ENCODE measurements at places on chromosomes 16 and 17.

- DNase-seq = no peak
These were observed 146.7 kb downstream of the RAB11FIP4 start for GRCh38 chr17:31538080-31538762.

GRCh38 chr17:49510059-49510719 is 15.1 kb downstream of the NGFR start:
- no peak for DNase-seq

- DNase-seq = no peak
These were observed 121.5 kb downstream of the STXBP4 start for GRCh38 chr17:55090079-55090492.

DNA sequence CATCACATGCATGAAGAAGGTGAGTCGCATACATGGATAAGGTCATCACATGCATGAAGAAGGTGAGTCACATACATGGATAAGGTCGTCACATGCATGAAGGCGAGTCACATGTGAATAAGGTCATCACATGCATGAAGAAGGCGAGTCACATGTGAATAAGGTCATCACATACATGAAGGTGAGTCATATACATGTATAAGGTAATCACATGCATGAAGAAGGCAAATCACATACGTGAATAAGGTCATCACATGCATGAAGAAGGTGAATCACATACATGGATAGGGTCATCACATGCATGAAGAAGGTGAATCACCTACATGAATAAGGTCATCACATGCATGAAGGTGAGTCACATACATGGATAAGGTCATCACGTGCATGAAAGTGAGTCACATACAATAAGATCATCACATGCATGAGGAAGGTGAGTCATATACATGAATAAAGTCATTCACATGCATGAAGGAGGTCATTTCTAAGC is 105.1 kb upstream of the SDK2 start:
- DNase-seq = no peak

GRCh38 chr17:47649153-47649971 is at the start of gene KPNB1:
TSS of gene KPNB1 (plus strand) at chr17:47649919. CDS start at chr17:47650245, 326 bp downstream.
- peak; percentile 97 for DNase-seq

DNA sequence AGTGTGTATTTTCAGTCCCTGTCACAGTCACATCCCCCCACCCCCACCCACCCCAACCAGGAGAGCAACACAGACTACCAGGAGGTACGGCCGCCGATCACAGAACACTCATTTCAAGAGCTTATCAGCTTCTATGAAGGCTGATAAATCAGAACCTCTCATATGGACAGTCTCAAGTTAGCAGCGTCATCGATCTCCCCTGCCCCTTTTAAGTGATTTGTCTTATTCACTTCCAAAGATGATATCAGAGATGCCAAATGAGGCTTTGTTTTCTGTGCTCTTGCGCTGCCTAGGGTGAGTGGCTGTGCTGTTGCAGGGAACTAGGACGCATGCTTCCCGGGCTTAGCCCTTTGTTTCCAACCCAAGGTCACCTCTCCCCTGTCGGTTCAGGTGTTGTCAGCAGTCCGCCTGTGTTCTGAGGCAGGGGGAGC is 26.8 kb upstream of the PMFBP1 start:
- DNase-seq = no peak

DNA sequence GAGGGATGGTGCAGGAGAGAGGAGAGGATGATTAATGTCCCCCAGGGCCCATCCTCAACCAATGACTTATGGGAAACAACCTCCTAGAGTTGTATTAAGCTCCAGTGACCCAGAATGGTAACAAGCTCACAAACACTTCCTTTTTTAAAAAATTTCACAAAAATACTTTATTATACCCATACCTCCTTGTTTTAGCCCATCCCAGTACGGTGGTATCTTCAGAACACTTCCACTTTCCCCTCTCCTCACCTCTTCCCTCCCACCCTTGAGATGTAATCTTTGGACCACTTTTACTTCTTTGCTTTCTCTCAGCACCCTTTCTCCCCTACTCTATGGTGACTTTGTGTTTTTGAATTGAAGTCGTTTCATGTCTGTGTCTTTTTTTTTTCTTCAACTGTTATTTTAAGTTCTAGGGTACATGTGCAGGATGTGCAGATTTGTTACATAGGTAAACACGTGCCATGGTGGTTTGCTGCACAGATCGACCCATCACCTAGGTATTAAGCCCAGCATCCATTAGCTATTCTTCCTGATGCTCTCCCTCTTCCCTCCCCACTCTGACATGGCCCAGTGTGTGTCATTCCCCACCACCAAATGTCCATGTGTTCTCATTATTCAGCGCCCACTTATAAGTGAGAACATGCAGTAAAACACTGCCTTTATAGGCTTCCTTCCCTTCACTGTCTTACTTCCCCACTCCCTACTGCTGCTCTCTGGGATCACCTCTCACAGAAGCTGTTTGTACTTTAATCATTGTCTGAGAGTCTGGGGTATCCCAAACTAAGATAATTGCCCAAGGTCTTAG is 124.5 kb downstream of the PRKCB start:
- DNase-seq = no peak

GRCh38 chr16:73531021-73531420 is 483.1 kb upstream of the ZFHX3 start:
- DNase-seq = no peak

GRCh38 chr17:45369421-45369820 is 52.6 kb upstream of the MAP3K14 start:
- no peak for DNase-seq

GRCh38 chr16:68529608-68529930 is 9.5 kb upstream of the ZFP90 start:
- no peak for DNase-seq

- no peak for DNase-seq
These were observed 5.3 kb upstream of the MAPK7 start for GRCh38 chr17:19372866-19373504.

- DNase-seq = no peak
These were observed 153.1 kb upstream of the MPHOSPH6 start for GRCh38 chr16:82323171-82323570.

GRCh38 chr17:65556910-65557348 is 4.5 kb downstream of the AXIN2 start:
- DNase-seq = no peak

DNA sequence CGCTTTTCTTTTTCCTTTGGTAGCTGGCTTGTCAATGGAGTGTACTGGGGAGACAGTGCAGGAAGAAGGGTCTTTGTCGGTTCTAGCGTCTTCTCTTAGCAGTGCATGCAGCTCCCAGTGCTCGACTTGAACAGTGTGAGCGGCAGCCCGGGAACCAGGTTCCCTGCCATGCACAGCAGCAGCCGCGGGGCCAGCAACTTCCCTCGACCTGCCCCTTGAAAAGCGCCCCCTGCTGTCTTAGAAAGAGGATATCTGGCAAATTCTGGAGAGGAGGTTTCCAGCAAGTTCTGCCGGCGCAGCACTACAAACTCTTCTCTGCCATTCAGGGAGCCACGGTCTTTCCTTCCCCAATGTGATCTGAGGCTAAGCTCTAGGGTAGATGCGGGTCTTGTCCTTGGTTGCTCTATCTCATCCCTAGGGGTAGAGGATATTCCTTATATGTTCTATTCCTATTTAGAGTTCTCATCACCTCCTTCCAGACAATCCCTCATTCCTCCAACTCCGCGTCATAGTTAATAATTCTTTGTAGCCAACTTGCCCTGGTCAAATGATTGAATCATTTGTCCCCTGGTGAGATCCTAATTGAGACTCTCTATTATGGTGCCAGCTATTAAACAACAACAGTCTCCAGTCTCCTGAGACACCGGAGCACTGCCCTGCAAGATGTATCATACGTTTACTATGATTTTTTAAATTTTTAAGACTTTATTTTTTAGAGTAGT is 451.3 kb downstream of the PMP22 start:
- DNase-seq = no peak

GRCh38 chr16:4561596-4561995 is 5.5 kb downstream of the C16orf96 start:
- DNase-seq = no peak

DNA sequence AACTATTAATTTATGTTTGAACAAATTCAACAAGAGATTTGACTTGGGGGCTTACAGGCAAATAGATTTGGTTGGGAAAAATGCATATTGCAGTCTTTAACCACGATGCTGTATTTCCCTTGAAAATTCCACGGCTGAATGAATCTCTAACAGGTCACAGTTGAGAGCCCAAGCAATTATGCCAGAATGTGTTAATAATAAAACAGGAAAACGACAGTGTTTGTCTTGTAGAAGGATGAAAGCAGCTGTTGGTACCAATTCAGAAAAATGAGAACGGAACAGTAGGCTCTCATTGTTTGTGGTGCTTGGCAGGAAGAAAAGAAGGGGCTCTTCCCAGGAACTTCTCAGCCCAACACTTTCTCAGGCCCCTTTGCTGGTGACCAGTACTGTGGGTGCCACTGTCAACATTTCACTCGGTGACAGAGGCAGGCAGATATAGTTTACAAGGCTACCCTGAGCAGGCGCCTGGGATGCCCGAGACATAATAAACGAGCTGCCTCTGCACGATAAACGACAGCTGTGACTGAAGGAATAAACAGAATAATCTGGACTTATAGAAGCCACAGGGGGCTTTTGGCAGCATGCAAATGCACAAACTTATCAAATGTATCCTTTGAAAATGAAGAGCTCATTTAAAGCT is 387.1 kb downstream of the HS3ST4 start:
- no peak for DNase-seq

DNA sequence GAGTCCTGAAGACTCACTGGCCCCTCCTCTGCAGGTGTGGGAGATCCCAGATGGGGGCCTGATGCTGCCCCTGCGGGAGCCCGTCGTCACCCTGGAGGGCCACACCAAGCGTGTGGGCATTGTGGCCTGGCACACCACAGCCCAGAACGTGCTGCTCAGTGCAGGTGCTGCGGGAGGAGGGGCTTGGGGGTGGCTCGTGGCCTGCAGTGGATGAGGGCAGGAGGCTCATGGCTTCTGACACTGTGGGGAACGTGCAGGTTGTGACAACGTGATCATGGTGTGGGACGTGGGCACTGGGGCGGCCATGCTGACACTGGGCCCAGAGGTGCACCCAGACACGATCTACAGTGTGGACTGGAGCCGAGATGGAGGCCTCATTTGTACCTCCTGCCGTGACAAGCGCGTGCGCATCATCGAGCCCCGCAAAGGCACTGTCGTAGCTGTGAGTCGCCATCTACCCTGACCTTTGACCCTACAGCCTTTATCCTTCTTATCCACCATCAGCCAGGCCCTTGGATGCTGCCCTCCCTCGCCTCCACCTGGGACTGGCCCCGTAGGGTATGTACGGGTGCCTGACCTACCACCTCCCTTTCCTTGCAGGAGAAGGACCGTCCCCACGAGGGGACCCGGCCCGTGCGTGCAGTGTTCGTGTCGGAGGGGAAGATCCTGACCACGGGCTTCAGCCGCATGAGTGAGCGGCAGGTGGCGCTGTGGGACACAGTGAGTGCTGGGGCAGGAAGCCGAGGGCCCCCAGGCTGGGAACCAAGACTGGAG is 3.6 kb downstream of the CORO1A start:
- peak; percentile 92 for DNase-seq

GRCh38 chr17:82865774-82866395 is 26.1 kb upstream of the ZNF750 start:
- no peak for DNase-seq

- no peak for DNase-seq
These were observed 13.5 kb downstream of the KPNA2 start for GRCh38 chr17:68048996-68049395.

- DNase-seq = no peak
These were observed 85.3 kb upstream of the PLCG2 start for GRCh38 chr16:81693744-81694303.

DNA sequence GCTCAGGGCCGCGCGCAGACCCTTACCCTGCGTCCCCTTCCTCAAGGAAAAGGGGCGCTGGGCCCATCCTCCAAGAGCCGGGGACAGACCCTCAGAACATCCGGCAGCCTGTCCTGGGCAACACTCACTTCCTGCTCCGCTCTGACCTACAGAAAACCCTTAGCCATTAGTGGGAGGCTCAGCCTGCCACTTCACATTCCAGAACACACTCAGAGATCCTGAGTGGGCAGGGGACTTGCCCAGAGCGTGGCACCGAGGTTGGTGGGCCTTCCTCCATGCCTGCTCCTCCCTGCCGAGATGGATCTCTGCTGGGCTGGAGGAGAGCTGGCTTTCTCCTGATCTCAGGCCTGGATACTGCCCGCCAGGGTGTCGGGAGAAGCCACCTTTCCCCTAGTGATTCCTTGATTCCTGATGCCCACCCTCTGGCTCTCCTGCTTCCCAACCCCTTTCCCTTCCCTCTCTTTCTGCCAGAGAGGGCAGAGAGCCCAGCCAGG is 1.5 kb downstream of the SCARF1 start:
- no peak for DNase-seq

GRCh38 chr17:13721705-13722104 is 120.0 kb upstream of the HS3ST3A1 start:
- no peak for DNase-seq

DNA sequence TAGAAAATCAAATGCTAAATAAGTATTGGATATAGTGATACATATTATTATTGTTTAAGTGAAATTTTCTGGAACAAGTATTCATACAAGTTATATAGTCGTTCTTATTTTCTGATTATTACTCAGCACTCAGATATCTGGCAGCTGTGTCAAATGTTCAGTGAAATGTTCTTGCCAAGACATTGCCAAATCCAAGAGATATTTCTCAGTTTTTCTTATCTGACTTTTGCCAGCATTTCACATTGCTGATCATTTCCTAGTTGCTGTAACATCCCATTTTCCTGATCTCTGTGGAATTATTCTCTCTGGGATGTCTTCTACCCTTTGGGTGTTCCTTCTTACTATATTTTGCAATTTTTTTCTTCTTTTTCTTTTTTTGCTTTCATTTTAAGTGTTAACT is 262.3 kb downstream of the KIF2B start:
- DNase-seq = no peak

- DNase-seq = no peak
These were observed 32.1 kb downstream of the ZFHX3 start for GRCh38 chr16:73015612-73016487.
